ENCODE measurements at places on chromosomes 11 and 22.
A peak's percentile ranks its signal among the peaks of the same experiment; 100 is the strongest.

- ATAC-seq, result peak; percentile 85
Measured at GRCh38 chr22:50474710-50475651, at the start of gene SBF1. TSS of gene SBF1 (minus strand) at chr22:50475035. CDS start at chr22:50474840, 195 bp downstream.

GRCh38 chr22:35257002-35257320 is 332 bp upstream of the HMGXB4 start:
- ATAC-seq, result peak; percentile 50

GRCh38 chr22:37079158-37079557 is 27.6 kb downstream of the KCTD17 start:
- ATAC-seq, result no peak

GRCh38 chr11:111379602-111380136 is 594 bp upstream of the POU2AF1 start:
- ATAC-seq, result no peak

DNA sequence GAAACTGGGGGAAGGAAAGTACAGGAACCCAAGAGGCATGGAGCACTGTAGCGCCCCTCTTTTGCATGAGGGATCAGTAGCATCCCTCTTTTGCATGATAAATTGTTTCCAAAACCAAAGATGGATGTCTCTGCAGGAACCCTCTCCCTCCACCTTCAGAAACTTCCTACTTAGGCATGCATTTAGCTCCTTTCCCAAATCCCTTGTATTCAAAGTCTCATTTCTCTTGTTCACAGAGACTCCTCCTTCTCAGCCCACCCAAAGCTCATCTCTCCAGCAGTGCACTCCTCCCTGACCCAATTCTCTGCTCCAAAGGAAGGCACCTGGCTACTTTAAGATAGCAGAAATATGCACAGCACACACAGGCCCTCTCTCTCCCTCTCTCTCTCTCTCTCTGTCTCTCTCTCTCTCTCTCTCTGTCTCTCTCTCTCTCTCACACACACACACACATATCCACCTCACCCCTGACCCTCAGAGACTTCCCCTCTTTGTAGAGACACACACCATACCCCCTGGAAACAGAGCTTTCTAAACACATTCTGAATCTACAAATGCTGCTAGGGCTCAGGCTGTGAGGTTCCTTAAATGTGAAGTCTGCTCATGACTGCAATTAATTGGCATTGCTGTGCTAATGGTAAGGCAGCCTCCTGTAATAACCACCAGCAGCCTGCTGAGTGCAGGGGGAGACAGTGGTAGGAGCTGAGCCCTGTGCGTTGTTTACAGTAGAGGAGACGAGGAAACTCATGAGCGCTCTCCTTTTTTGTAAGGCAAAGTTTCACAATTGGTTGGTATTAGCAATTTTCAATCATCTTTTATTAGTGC is 519.6 kb downstream of the NTM start:
- ATAC-seq, result peak; percentile 77

DNA sequence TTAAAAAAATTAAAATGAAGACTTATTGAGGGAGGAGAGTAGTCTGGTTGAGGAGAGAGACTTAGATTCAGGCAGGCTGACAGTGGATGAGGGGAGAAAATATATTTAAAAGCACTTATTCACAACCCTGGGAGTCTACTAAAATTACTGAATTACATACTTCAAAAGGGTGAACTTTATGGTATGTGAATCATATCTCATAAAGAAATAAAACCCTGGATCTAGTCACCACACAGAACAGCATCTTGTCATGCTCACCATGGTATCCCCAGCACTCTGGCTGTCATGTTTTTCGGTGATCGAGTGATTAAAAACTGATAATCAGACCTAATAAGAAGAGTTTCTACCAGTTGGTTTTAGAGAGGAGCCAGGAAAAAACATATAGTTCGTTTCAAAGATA is 11.0 kb downstream of the TEAD1 start:
- no peak for ATAC-seq

- peak; percentile 24 for ATAC-seq
Measured at GRCh38 chr11:2825261-2825888, 60.2 kb downstream of the CDKN1C start.

GRCh38 chr22:42428025-42428424 is 4.2 kb downstream of the NFAM1 start:
- no peak for ATAC-seq

GRCh38 chr11:106745941-106746340 is 272.3 kb downstream of the GUCY1A2 start:
- no peak for ATAC-seq

DNA sequence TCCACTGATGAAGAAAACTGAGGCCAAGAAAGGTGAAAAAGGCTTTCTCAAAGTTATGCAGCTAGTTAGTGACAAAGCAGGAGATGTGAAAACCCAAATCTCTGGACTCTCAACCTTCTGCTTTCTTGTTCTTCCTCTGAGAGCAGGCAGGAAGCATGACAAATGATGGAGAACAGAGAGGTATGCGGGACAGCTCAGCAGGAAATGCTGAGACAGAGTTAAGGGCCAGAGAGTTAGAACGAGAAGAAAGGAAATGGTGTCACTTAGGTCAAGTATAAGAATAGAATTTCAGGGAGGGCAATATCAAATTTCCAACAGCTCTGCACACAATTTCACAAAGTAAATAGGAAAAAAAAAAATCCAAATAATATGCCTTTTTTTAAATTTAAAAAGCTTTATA is 67.6 kb upstream of the ARHGAP42 start:
- ATAC-seq, result no peak

DNA sequence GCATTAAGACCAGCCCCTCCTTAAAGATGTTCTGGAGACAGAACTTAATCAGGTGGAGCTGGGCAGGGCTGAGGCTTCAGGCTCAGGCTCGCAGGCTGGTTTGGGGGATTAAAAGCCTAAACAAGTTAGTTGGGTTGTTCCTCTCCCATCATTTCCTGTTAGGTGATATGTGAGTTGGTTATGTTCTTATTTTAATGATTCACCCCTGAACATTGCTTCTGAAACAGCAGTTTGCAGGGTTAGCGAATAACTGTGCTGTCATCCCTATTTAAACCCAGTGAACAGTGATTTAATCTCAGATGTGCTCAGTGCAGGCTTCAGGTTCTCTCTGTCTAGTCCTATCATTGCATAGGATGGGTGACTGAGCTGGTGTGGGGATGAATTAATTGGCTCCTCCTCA is 47.4 kb upstream of the BIRC3 start:
- no peak for ATAC-seq

- no peak for ATAC-seq
Measured at GRCh38 chr22:38631724-38632123, 24.5 kb downstream of the FAM227A start.

GRCh38 chr11:46326813-46327416 is 20.3 kb upstream of the DGKZ start:
- ATAC-seq, result no peak

DNA sequence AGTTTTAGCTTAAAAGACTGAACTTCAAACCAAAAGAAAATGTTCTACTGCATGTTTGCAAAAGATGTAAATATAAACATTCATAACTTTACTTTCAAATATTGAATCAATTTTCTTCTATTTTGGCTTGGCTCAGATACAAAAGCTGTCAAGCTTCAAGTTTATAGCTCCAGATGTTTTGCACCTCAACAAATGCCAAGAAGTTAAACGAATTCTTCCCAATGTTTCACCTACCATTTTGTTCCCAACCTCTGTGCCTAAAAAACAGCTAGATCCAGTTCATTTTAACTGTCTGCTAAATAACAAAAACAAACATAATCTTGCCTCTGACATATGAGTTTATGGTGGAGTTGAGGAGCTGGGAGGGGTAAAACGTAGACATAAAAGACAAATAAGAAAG is 76.5 kb downstream of the RAB30 start:
- ATAC-seq, result no peak

DNA sequence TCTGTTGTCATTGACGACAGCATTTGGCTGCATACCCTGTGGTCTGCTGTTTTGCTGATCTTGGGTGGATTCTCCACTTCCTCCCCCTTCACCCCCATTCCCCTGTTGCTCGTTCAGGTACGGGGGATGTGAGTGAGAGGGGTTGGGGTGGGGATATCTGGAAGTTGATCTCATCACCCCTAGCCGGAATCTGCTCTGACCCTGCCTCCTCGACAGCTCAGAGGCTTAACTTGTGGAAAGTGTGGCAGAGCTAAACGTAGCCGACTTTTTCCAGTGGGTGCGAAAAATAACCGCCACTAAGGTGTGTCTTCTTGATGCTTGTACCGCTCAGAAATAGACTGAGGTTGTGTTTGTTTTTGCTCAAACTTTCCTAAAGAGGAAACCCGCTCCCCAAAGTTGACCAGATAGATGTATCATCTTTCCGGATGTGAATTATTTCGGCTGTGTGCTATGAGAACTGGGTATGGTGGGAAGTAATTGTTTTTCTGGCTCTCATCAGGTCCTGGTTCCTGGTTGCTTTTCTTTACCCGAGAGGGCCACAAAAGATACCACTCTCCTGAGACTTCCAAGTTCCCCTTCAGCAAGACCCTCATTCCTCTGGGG is 6.6 kb downstream of the ZBTB16 start:
- ATAC-seq, result no peak

GRCh38 chr11:987671-988070 is 48.8 kb downstream of the MUC6 start:
- no peak for ATAC-seq

DNA sequence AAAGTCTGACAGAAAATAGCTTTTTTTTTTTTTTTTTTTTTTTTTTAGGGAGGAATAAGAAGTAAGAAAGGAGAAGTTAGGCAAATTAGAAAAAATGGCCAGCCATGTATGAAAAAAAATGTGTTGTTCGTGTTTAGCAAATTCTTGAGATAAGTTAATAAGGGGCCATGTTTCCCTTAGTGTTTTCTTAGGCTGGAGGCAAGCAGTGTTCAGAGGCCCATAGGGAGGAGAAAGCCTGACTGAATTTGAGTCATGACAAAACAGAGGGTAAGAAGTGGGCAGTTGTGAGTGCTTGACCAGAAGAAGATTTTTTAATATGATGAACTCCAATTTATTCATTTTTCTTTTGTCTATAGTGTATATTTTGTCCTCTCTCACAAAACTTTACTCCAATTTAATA is 766.4 kb downstream of the FAM181B start:
- no peak for ATAC-seq

DNA sequence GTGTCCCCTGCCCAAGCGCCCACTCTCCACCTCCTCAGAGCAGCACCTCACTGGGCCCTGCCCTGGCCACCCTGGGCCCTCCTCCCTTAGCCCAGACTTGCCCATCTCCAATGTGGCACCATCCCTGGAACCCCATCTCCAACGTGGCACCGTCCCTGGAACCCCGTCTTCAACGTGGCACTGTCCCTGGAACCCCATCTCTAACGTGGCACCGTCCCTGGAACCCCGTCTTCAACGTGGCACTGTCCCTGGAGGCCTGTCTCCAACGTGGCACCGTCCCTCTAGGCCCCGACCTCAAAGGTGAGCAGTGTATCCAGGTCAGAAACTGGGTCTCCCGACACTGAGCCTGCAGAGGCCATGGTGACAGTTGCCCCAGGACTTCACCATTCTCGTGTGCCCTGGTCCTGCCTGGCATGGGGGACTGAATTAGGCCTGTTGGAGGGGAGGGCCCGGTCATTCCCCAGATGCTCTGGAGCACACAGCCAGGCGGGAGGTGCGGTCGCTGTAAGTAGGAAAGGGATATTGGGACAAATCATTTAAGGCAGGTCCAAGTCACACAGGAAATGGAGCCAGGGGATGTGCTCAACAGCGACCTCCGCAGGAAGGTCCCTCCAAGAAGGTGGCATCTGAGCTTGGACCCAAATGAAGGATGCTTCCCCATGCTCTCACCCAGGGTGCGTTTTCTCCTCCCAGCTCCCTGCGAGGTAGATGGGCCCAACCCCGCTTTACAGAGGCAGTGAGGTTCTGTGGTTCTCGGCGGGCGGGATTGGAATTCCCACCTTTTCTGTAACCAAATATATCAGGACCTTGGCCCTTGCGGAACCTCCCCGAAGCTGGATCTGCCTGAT is 2.4 kb upstream of the CTSD start:
- no peak for ATAC-seq

- peak; percentile 65 for ATAC-seq
Measured at GRCh38 chr11:75189911-75190310, 39.0 kb downstream of the SLCO2B1 start.

DNA sequence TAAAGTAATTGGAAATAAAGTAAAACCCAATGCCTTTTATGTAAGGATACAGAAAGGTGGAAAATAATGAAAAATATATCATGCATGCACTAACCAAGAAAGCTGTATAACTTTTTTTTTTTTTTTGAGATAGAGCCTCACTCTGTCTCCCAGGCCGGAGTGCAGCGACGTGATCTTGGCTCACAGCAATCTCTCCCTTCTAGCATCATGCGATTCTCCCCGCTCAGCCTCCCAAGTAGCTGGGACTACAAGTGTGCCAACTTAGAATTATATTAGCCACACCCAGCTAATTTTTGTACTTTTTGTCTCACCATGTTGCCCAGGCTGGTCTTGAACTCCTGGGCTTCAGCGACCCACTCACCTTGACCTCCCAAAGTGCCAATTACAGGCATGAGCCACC is 4.5 kb downstream of the GGT5 start:
- no peak for ATAC-seq

- no peak for ATAC-seq
Measured at GRCh38 chr11:267491-267994, 10.7 kb upstream of the NLRP6 start.

DNA sequence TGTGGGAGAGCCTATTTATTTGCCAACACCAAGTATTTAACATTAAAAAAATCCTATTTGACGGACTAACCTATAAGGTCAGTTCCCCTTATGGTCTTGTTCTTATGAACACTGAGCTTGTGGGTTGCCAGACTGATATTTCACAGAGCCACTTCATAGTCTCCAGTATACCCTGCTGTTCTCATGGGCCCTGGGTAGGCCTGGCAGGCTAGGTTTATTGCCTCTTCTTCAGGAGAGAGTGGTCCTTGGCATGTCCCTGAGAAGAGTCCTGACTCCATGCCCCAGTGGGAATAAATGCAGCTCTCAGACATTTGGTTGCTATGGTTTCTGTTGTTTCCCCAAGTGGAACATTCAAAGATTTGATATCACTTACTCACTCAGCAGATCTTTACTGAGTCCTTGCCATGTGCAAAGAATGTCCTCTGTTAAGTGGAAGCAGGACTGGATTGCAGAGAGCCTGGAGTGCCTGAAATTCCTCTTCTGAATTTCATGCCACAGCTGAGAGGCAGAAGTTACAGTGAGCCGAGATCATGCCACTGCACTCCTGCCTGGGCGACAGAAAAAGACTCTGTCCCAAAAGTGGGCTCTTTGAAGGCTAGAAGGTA is 15.7 kb downstream of the SLC5A1 start:
- ATAC-seq, result no peak

DNA sequence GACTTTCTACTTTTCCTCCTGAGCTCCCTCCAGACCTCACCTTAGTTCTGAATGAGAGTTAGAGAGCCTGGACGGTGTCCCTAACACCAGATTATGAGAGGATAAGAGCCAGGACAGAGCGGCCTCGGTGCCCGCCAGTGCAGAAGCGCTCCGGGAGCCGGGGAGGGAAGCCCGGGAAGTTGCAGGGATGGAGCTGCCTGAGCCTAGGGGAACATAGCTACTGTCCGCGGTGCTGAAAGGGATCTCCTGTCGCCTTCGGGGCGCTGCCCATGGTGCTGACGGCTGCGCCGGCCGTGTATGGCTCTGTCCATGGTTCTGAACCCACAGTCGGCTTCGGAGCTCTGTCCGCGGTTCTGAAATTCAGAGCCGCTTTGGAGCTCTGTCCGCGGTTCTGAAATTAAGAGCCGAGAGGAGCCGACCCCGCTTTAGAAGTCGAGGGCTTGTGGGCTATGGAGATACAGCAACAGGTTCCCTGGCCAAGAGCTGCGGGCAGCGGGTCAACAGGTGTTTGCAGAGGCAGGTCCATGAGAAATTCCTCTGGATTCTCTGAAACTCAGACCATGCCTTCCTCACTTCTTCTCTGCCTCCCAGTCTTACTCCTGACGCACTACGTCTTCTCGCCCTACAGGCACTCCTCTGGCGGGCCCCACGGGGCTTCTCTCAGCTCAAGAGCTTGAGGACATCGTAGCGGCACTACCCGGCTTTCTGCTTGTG is 814 bp downstream of the NPAS4 start:
- ATAC-seq, result no peak

Data from motor neuron (in vitro differentiated cells).